ENCODE measurements at places on chromosomes 16 and 17.

DNA sequence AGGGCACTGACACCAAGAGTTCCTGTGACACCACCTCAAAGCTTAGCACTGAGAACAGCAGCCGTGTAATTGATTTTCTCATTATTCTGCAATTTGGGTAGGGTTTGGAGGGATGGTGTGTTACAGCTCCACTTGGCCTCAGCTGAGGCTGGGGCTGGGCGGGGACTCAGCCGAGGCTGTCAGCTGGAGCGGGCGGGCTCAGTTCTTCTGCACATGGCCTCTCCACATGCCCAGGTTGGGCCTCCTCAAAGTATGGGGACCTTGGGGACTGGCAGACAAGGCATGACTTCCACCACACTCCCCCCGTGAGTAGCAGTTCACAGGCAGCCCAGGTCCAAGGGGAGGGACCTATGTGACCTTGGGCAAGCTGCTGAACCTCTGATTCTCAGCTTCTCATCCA, 171.5 kb downstream of the IRF8 start:
- no peak for DNase-seq

DNA sequence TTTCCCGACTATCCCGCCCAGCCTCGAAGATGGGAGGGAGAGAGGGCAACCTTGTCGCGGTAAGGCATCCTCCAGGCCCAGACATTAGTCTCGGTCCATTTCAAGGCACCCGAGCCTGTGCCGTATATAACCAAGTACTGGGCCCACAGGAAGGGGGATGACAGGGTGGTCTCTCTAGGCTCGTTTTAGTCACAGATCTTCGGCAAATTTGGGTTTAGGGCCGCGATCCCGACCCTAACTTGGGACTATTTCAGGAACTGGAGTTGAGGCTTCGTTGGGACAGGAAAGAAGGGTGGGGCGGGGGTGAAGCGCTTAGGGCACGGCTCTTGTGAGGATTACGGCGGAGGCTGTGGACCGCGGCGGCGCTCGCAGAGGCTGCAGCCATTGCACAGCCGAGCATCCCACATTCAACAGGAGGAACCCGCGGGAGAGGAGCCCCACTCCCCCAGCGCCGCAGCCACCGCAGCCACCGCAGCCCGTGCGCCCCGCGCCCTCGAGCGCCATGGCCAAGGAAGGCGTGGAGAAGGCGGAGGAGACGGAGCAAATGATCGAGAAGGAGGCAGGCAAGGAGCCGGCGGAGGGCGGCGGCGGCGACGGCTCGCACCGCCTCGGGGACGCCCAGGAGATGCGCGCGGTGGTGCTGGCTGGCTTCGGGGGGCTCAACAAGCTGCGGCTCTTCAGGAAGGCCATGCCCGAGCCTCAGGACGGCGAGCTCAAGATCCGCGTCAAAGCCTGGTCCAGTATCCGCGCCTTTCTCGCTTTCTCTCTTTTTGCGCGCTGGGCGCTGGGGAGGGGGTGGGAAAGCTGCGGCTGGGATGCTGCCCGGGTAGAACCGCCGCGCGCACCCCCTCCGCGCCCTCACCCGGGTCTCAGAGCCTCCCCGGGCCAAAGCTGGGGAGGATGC, at the start of gene VAT1L:
Gene VAT1L (plus strand): TSS at position 384 of the 904 bp plus-strand sequence. CDS start 119 bp downstream, at position 503.
- no peak for DNase-seq

GRCh38 chr17:75875940-75876189, 2.5 kb downstream of the TRIM47 start:
- no peak for DNase-seq

DNA sequence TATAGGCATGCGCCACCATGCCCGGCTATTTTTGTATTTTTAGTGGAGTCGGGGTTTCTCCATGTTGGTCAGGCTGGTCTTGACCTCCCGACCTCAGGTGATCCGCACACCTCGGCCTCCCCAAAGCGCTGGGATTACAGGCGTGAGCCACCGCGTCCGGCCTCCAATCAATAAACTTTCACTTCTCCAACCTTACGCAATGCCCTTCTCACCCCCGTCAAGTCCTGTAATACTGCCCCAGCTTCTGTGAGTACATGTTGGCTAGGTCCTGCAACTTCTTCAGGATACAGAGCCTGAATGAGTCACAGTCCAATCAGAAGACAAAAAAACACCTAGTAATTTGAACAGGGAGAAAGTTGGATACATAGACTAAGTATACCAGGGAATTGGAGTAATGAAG, 47.1 kb upstream of the PHOSPHO1 start:
- no peak for DNase-seq

- DNase-seq, result no peak
Measured at GRCh38 chr16:68134644-68135043, 49.5 kb downstream of the NFATC3 start.

All from stimulated activated CD4-positive, alpha-beta T cell treated with anti-CD3 and anti-CD28 coated beads, Interleukin-4, amount 100 ng/mL, for 4 hours (primary cell).